ENCODE measurements at places on chromosomes 12 and 14. TPM values are rescaled to one million over a fixed set of nuclear protein-coding genes. Genes with fewer than 3 reads are reported as not detected.

GRCh38 chr12:28130625-28131598, 59.3 kb upstream of the CCDC91 start:
- no peaks in the 10 kb centered on the region for H3K27me3 ChIP-seq
- no peaks in the 10 kb centered on the region for H3K4me1 ChIP-seq
- no peak for DNase-seq
- H3K27ac ChIP-seq = no peak overlapping the region
- no peaks in the 10 kb centered on the region for H3K36me3 ChIP-seq
- H3K4me3 ChIP-seq = no peak overlapping the region

- no peak overlapping the region for H3K27ac ChIP-seq
- no peaks in the 10 kb centered on the region for H3K27me3 ChIP-seq
- no peak overlapping the region for H3K4me3 ChIP-seq
- no peaks in the 10 kb centered on the region for H3K36me3 ChIP-seq
Measured at GRCh38 chr14:74409441-74409840, 16.6 kb downstream of the SYNDIG1L start.

GRCh38 chr12:23434154-23434553, 515.3 kb downstream of the SOX5 start:
- no peak overlapping the region for H3K4me3 ChIP-seq
- H3K36me3 ChIP-seq = no peaks in the 10 kb centered on the region
- H3K27me3 ChIP-seq = no peaks in the 10 kb centered on the region
- H3K27ac ChIP-seq = no peak overlapping the region
- no peaks in the 10 kb centered on the region for H3K4me1 ChIP-seq

DNA sequence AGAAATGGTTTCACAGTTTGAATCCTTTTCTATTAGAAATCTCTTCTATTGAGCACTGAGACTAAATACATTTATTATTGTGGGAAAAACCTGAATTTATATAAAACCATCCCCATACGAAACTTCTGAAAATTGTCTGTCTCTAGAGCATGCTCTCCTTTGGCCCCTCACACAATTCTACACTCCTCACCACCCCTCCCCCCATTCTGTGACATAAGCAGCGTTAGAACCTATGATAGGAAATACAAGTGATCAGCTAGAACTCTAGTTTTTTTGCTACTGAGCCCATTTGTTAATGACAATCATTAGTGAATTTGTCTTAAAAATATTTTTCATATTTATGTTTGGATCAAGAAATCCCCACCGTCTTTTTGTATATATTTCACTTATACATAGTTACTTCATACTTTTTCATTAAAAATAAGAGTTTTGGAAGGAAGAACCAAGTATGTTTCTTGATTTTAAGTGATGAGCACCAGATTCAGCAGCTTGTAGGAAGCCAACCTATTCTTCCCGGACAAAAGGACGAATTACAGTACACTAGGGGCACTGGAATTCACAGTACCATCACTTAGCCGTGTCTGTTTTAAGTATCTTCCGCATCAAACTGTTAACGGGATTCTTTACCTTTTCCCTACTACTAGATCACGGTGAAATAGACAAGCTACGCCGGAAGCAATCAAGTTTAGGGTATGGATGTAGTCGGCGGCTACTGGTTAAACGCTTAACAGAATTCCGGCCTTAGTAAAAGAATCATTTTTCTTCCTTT, 724 bp downstream of the GTSF1 start:
- no peak for DNase-seq
- no peak overlapping the region for H3K4me3 ChIP-seq
- no peak overlapping the region for H3K27ac ChIP-seq
- no peaks in the 10 kb centered on the region for H3K36me3 ChIP-seq

DNA sequence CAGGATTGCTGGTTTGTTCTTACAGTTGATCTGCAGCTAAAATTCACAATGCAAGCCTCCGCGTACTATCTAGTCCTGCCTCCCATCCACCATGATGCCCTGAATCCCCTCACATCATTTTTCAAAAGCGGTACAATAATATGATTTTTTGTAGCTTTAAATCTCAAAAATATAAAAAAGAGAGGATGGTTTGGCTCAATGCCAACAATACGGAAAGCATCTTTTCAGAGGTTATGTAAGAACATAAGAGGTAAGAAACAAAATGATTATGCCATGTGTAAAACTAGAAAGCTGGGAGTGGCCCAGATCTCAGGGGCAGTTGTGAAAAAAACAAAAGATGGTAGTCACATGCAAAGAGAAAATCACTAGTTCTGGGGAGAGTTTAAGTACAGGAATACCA, 24.0 kb upstream of the ZDHHC17 start:
- H3K27ac ChIP-seq = no peak overlapping the region
- no peak overlapping the region for H3K4me3 ChIP-seq
- no peaks in the 10 kb centered on the region for H3K36me3 ChIP-seq
- H3K4me1 ChIP-seq = no peaks in the 10 kb centered on the region

GRCh38 chr14:73339206-73339605, 101.9 kb downstream of the PAPLN start:
- no peak overlapping the region for H3K4me3 ChIP-seq
- H3K27me3 ChIP-seq = no peaks in the 10 kb centered on the region
- no peak for DNase-seq
- no peaks in the 10 kb centered on the region for H3K4me1 ChIP-seq
- H3K36me3 ChIP-seq = no peaks in the 10 kb centered on the region

- no peak for DNase-seq
- no peak overlapping the region for H3K4me3 ChIP-seq
- peaks cover 6% of the 10 kb centered on the region for H3K4me1 ChIP-seq
- H3K27ac ChIP-seq = no peak overlapping the region
Measured at GRCh38 chr12:124295431-124296058, 652 bp downstream of the RFLNA start.

DNA sequence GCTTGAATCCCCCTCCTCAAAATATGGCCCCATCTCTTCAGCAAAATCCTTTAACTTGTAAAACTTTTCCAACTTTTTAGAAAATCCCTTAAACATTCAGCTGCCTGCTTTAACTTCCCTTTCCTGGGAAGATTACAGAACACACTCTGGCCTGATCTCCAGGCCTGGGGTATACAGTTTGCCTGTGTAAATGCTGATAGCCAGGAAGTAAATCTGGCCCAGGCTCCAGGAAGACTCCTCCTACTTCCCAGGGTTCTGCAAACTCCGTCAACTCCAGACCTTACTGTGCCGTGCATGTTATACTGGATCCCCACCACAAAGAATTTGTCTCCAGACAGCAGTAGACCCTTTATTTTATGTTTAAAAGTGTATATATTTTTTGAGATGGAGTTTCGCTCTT, 67.0 kb upstream of the FERMT2 start:
- no peak for DNase-seq
- H3K36me3 ChIP-seq = no peaks in the 10 kb centered on the region
- H3K27ac ChIP-seq = no peak overlapping the region
- no peak overlapping the region for H3K4me3 ChIP-seq
- no peaks in the 10 kb centered on the region for H3K27me3 ChIP-seq

GRCh38 chr12:7793211-7793610, 4.0 kb downstream of the NANOG start:
- H3K4me1 ChIP-seq = no peaks in the 10 kb centered on the region
- no peak overlapping the region for H3K27ac ChIP-seq
- H3K4me3 ChIP-seq = no peak overlapping the region
- no peak for DNase-seq

DNA sequence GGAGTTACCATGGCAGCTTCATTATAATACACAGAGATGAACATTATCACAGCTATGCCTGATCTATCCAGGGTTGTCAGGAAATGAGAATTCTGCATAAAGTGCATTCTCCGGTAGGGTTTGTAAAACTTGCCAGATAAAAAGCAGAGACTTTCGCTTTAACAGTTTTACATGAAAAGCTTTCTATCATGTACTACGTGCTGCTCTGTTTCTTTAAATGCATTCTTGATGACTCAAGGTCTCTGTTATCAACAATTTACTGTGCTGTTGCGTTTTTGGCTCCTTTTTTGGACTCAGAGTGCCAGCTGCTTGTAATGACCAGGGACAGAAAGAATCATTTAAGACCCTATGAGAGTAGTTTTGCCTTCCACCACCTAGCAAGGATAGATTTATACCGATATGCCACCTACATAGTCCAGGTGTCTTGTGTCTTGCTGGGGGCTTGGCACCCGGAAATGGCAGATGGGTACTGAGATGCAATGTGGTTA, 371.2 kb downstream of the BTG1 start:
- DNase-seq = no peak
- H3K4me1 ChIP-seq = peaks cover 16% of the 10 kb centered on the region
- no peaks in the 10 kb centered on the region for H3K27me3 ChIP-seq
- no peaks in the 10 kb centered on the region for H3K36me3 ChIP-seq
- no peak overlapping the region for H3K4me3 ChIP-seq

GRCh38 chr12:115394496-115395220, 710.7 kb upstream of the TBX3 start:
- no peaks in the 10 kb centered on the region for H3K36me3 ChIP-seq
- DNase-seq = no peak
- H3K4me1 ChIP-seq = no peaks in the 10 kb centered on the region
- no peaks in the 10 kb centered on the region for H3K27me3 ChIP-seq
- no peak overlapping the region for H3K4me3 ChIP-seq

DNA sequence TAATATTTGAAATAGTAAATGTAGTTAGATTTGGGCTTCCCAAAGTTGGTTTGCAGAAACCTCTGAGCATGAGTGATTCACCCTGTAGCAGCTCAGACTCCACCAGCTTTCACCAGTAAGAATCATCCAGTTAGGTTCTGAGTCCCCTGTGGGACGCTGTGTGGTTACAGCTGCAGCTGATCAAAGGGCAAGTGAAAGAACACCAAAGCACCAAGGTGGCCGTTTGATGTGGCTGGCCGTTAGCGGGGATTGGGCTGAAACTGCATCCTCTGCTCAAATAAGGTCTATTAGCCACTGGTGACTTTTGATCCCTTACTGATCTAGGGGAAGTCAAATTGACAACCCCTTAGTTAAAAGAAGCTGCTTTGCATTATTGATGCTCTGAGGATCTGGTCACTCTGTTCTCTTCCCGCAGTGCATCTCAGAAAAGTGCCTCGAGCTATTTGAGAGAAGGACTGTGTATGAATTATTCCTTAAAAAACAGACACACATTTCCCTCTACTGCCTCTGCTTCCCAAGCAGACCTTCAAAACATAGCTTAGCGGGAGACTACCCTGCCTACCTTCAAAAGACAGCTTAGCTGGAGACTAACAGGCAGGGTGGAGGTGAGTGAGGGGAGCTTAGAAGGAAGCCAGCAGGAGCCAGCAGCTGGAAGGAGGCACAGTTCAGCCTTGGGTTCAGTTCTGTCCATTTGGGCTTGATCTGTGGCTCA, 3.7 kb downstream of the ABHD12B start:
- peaks cover 6% of the 10 kb centered on the region for H3K4me1 ChIP-seq
- H3K27me3 ChIP-seq = no peaks in the 10 kb centered on the region
- no peak for DNase-seq
- no peak overlapping the region for H3K27ac ChIP-seq

GRCh38 chr12:101186291-101186690, 23.7 kb downstream of the SLC5A8 start:
- peak overlapping the region; percentile 44 for H3K27ac ChIP-seq
- no peak overlapping the region for H3K4me3 ChIP-seq
- H3K27me3 ChIP-seq = no peaks in the 10 kb centered on the region

DNA sequence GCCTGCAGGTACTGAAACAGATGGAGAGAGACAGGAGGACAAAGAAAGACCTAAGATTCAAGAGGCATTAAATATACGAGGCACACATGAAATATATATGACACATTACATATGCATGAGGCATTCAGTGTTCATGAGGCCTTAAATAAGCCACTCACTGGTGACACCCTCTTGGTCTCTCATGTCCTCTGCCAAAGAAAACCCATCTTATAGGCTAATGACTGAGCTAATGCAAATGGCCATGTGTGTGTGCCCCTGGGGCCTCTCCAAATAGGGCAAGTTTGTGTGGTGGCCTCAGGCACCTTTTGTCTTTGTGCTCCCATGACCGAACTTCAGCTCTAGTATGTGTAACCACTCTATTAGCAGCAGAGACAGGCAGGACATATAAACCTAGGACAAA, 18.8 kb downstream of the COQ6 start:
- H3K4me3 ChIP-seq = no peak overlapping the region
- H3K27me3 ChIP-seq = no peaks in the 10 kb centered on the region
- DNase-seq = no peak
- H3K4me1 ChIP-seq = peaks cover 5% of the 10 kb centered on the region
- no peak overlapping the region for H3K27ac ChIP-seq

DNA sequence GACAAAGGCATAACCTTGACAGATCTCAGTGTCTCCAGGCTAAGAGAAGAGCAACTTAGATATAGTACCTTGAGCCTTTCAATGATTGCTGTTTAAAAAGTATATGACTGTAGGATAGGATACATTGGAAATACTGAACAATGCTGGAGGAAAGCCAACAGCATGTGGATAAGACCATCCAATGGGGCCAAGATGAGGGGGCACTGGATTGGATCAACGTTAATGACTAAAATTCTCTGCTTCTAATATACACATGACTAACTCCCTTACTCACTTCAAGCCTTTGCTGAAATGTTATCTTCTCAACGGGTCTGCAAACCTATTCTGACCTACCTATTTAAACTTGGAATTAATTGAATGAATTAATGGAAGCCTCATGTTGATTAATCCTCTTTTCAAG, 354.9 kb downstream of the RAD51B start:
- no peak overlapping the region for H3K27ac ChIP-seq
- H3K27me3 ChIP-seq = no peaks in the 10 kb centered on the region
- H3K4me3 ChIP-seq = no peak overlapping the region
- no peak for DNase-seq

DNA sequence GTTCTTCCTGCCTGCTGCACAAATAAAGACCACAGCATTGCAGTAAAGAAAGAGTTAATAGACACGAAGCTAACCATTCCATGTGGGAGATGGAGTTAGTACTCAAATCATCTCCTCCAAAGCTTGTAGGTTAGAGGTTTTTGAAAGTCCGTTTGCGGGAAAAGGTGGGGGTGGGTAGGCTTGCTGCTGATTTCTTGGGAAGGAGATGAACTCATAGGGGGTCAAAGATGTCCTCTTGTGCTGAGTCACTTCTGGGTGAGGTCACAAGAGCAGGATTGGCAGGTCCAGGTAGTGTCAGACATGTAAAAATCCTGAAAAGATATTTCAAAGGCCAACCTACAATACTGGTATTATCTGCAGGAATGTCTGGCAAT, 66.4 kb downstream of the PTHLH start:
- no peaks in the 10 kb centered on the region for H3K36me3 ChIP-seq
- H3K4me3 ChIP-seq = no peak overlapping the region
- H3K27ac ChIP-seq = no peak overlapping the region

DNA sequence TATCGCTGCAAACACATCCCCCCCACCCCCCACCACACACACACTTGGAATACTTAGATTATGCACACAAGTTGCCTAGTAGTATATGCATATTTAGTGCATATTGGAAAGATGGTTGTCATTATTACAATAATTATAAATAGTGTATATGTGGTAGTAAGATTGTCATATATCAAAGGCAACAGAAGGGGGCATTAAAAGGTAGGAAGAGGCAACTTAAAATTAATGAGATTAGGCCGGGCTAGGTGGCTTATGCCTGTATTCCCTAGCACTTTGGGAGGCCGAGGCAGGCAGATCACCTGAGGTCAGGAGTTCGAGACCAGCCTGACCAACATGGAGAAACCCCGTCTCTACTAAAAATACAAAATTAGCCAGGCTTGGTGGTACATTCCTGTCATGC, 52.1 kb downstream of the GSC start:
- H3K4me1 ChIP-seq = no peaks in the 10 kb centered on the region
- no peaks in the 10 kb centered on the region for H3K36me3 ChIP-seq
- DNase-seq = no peak
- no peak overlapping the region for H3K27ac ChIP-seq
- no peak overlapping the region for H3K4me3 ChIP-seq
- H3K27me3 ChIP-seq = no peaks in the 10 kb centered on the region

TMBIM4 gene
- total RNA-seq = 322 TPM

PTGDR gene
- total RNA-seq = 0.78 TPM

DIO3 gene
- total RNA-seq = 7.7 TPM

PLCZ1 gene
- total RNA-seq = not detected

PTHLH gene
- total RNA-seq = 3.0 TPM

RPGRIP1 gene
- not detected for total RNA-seq

MGST1 gene
- 666 TPM for total RNA-seq

ABCC9 gene
- 46.8 TPM for total RNA-seq

LGR5 gene
- 0.11 TPM for total RNA-seq

TMEM253 gene
- 2.8 TPM for total RNA-seq

KRT73 gene
- total RNA-seq = not detected
